ENCODE measurements at places on chromosomes 5 and 9.
A peak's percentile ranks its signal among the peaks of the same experiment; 100 is the strongest.

GRCh38 chr5:115530426-115530825, 14.1 kb downstream of the FEM1C start:
- H3K4me3 ChIP-seq = no peak overlapping the region
- DNase-seq = no peak
- H3K27ac ChIP-seq = no peak overlapping the region
- H3K4me1 ChIP-seq = peaks cover 50% of the 10 kb centered on the region
- no peaks in the 10 kb centered on the region for H3K27me3 ChIP-seq

DNA sequence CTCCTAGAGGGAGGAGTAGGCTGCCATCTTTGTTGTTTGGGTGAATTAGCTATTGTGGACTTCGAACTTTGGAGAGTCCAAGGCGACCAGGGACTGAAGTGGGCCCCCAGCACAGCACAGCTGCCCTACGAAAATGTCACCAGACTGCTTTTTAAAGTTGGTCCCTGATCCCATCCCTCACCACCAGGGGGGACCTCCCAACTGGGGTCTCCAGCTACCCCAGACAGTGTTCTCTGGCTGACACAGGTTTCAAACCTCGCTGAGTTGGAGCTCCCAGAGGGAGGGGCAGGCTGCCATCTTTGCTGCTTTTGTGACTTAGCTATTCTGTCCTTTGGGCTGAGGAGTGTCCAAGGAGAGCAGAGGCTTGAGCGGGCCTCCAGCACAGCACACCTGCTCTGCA, 45.7 kb upstream of the ADRB2 start:
- H3K27ac ChIP-seq = no peak overlapping the region
- no peak overlapping the region for H3K4me3 ChIP-seq
- H3K36me3 ChIP-seq = no peaks in the 10 kb centered on the region
- no peak for DNase-seq
- H3K4me1 ChIP-seq = peaks cover 3% of the 10 kb centered on the region

- H3K36me3 ChIP-seq = peaks cover 14% of the 10 kb centered on the region
- no peak for DNase-seq
- H3K4me3 ChIP-seq = no peak overlapping the region
- H3K27me3 ChIP-seq = no peaks in the 10 kb centered on the region
- H3K27ac ChIP-seq = no peak overlapping the region
Observed at GRCh38 chr5:64790210-64790609, 21.5 kb downstream of the CWC27 start.

DNA sequence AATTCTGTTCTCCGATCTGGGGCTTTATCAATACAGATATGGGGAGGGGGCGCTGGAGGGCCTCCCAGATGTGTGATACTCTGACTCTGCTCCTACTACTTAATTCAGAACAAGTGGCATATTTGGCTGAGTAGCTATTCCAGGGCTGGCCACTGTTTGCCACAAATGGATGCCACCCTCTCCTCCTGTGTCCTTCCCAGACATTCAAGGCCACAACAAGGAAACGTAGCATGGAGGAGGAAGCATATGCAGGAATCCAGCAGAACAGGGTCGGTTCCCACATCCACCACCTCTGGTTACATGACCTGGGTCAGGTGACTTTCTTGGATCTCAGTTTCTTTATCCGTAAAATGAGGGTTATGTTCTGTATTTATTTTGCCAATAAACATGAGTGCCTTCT, 131.0 kb downstream of the GOLPH3 start:
- no peaks in the 10 kb centered on the region for H3K36me3 ChIP-seq
- H3K27ac ChIP-seq = no peak overlapping the region
- H3K4me3 ChIP-seq = no peak overlapping the region

DNA sequence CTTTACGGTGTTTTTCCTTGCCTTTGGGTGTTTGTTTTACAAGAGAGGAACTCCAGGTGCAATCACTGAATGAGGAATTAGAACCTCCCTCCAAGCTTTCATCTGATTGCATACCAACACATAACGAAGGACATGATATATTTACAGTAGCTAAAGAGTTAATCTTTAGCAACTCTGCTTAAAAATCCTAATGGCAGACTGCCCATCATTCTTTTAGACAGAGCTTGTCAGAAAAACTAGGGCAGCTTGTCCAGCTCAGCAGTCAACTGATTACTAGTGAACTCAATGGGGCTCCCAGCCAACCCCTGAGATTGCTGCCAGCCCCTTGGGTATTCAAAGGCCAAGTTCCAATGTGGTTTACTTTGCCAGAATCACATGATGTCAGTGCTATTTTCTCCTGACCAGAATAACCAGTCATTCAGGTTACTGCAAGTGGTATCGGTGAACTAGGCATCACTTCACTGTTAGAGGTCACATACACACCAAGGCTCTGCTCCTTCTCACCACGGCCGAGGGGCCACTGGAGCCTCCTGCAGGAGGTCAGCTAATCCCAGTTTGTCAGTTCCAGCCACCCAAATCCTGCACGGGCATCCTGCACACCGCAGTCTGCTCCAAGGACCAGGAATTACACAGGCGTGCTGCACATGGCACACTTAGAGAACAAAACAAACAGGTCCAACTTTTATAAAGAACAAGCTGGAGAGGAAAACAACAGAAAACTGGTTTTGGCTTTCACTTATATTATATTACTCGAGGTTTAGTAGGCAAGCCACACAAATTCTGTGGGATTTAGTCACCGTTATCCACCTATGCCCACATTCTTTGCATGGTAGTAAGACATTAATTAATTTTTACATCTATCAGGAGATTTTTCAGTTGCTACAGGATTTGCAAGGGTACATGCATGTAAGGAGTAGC, 62.5 kb downstream of the NFIB start:
- H3K4me1 ChIP-seq = no peaks in the 10 kb centered on the region
- H3K27ac ChIP-seq = no peak overlapping the region
- no peak overlapping the region for H3K4me3 ChIP-seq
- no peak for DNase-seq

DNA sequence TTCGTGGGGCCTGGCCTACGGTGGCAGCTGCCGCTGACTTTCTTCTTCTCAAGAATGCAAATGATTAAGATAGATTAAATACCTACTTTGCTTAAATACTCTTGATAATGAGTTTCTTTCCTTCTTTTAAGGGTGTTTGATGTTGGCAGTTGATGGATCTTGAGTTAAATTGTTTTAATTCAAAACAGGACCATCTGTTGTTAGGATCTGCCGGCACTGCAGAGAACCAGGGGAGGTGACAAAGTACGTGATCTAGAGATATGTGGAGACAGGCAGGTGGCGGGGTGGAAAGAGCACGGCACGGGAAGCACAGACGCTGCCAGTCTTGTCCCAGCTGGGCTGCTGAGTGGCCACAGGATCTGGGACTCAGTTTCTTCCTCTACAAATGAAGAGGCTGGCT, 37.9 kb downstream of the MED27 start:
- H3K4me3 ChIP-seq = no peak overlapping the region
- H3K36me3 ChIP-seq = no peaks in the 10 kb centered on the region
- DNase-seq = no peak
- H3K27ac ChIP-seq = no peak overlapping the region
- peaks cover 3% of the 10 kb centered on the region for H3K4me1 ChIP-seq

DNA sequence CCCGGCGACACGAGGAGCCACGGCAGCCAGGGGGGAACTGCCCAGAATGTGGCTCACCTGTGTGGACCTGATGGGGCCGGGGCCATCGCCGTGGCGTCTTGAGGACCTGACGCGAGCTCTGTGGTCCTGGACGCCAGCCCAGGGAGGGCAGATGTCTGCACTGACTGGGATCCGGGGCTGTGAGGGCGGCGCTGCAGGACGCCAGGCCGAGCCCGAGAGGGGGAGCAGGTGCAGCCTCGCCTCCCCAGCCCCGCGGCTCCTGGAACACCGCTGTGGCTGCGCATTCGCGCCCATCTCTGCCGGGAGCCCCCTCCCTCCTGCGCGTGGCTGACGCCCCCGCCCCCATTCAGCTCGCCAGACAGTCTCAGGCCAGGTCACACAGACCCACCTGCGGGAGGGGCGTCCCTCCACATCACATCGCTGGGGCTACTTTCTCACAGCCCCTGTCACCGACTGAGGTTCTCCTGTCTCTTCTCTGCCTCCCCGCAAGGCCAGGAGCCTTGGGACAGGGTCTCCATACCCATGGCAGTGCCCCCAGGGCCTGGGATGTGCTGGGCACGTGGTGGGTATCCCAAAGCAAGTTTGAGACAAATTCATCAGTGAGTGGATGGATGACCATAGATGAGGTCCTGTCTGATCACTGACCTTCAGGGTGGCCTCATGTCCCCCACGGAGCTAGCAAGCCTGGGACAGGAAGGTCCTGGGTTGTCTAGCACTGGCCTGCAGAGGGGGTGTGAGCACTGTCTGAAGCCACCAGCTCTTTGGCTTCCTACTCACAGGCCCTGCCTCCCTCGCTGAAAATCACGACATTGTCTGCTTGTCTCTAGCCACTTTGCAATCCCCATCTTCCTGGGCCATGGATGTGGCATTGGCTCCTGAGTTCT, 47.3 kb downstream of the RASGEF1C start:
- DNase-seq = no peak
- no peak overlapping the region for H3K4me3 ChIP-seq
- H3K27me3 ChIP-seq = peaks cover 11% of the 10 kb centered on the region
- H3K36me3 ChIP-seq = no peaks in the 10 kb centered on the region

- H3K4me1 ChIP-seq = peaks cover 32% of the 10 kb centered on the region
- H3K4me3 ChIP-seq = peak overlapping the region; percentile 81
- peak; percentile 28 for DNase-seq
- peaks cover 4% of the 10 kb centered on the region for H3K27me3 ChIP-seq
- peaks cover 8% of the 10 kb centered on the region for H3K36me3 ChIP-seq
- peak overlapping the region; percentile 65 for H3K27ac ChIP-seq
Observed at GRCh38 chr9:123928533-123929176, 1.3 kb downstream of the DENND1A start.

DNA sequence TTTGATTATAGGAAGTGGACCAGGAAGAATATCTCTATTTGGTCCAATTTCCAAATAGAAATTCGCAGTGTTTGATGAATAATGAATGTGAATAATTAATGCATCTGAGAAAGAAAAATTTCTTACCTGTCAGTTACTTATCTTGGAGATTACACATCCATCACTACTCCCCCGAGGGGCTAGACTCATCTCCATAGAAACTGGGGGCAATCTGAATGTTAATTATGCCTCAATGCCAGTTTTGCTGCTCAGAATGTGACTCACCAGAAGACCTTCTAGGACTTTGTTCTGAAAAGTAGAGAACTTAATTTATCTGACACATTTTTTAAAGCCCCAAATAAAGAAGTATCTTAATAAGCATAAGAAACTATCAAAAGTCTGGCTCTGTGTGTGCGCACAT, 233.4 kb upstream of the NR4A3 start:
- H3K4me3 ChIP-seq = no peak overlapping the region
- H3K4me1 ChIP-seq = no peaks in the 10 kb centered on the region
- H3K27me3 ChIP-seq = peaks cover 20% of the 10 kb centered on the region
- no peak overlapping the region for H3K27ac ChIP-seq

DNA sequence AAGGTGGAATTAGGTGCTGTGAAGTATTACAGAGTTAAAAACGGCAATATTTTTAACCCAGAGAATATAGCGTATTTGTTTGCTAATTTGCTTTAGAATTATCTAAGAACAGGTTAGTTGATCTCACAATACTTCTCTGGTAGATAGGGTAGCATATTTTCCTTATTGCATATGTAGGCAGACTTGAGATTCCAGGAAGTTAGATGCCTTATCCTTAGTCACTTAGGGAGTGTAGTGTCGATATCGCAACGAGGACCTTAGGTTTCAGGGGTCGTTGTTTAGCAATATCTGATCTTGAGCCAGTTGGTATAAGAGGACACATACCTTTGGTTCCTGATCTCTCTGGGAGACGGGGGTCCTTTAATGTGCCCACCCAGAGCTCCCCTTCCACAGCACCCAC, 28.5 kb upstream of the IL6ST start:
- H3K36me3 ChIP-seq = no peaks in the 10 kb centered on the region
- no peak for DNase-seq
- no peak overlapping the region for H3K4me3 ChIP-seq
- H3K27ac ChIP-seq = no peak overlapping the region
- no peaks in the 10 kb centered on the region for H3K27me3 ChIP-seq

GRCh38 chr5:115194676-115195075, 25.0 kb upstream of the TRIM36 start:
- no peaks in the 10 kb centered on the region for H3K4me1 ChIP-seq
- H3K36me3 ChIP-seq = no peaks in the 10 kb centered on the region
- H3K27me3 ChIP-seq = no peaks in the 10 kb centered on the region
- no peak overlapping the region for H3K27ac ChIP-seq

GRCh38 chr5:44697025-44697424, 111.7 kb upstream of the MRPS30 start:
- H3K27me3 ChIP-seq = no peaks in the 10 kb centered on the region
- no peak overlapping the region for H3K4me3 ChIP-seq
- no peaks in the 10 kb centered on the region for H3K36me3 ChIP-seq
- H3K4me1 ChIP-seq = no peaks in the 10 kb centered on the region
- no peak overlapping the region for H3K27ac ChIP-seq
- no peak for DNase-seq

- H3K27me3 ChIP-seq = no peaks in the 10 kb centered on the region
- DNase-seq = no peak
- peak overlapping the region; percentile 99 for H3K4me3 ChIP-seq
- peaks cover 55% of the 10 kb centered on the region for H3K36me3 ChIP-seq
Observed at GRCh38 chr5:119357270-119357669, 1.5 kb downstream of the TNFAIP8 start.

GRCh38 chr9:15846611-15847010, 293.8 kb downstream of the CCDC171 start:
- no peak overlapping the region for H3K4me3 ChIP-seq
- no peaks in the 10 kb centered on the region for H3K4me1 ChIP-seq
- H3K27me3 ChIP-seq = no peaks in the 10 kb centered on the region
- no peaks in the 10 kb centered on the region for H3K36me3 ChIP-seq

DNA sequence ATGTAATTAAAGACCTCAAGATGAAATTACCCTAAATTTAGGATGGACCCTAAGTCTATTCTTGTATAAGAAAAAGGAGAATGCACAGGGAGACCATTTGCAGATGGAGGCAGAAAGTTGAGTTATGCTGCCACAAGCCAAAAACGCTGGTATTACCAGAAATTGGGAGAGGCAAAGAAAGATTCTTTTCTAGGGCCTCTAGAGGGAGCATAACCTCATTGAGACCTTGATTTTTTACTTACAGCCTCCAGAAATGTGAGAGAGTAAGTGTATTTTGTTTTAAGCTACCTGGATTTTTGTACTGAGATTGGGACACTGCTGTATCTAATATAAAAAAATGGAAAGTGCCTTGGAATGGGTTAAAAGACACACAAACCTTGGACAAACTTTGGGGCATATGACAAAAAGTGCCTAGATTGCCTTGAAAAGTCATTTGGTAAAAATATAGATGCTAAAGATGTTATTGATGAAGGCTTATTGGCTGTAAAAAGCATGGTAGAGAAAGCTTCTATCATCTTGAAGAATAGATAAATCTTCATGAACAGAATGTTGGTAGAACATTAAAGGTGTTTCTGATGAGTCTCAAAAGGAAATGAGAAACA, 174.7 kb upstream of the PRDM9 start:
- H3K4me3 ChIP-seq = no peak overlapping the region
- DNase-seq = no peak
- no peaks in the 10 kb centered on the region for H3K27me3 ChIP-seq

GRCh38 chr5:1548702-1549474, 25.1 kb upstream of the LPCAT1 start:
- H3K36me3 ChIP-seq = no peaks in the 10 kb centered on the region
- no peak for DNase-seq
- no peak overlapping the region for H3K4me3 ChIP-seq

All from activated CD4-positive, alpha-beta memory T cell treated with anti-CD3 and anti-CD28 coated beads for 36 hours (primary cell).